NCI-H187 treated with DMSO at 0.1 percent for 48 hours (cell line): ENCODE measurements at places on chromosomes 5 and 9.

- DNase-seq: no peak
Measured at GRCh38 chr9:113709721-113710120, 166.4 kb upstream of the ZNF618 start.

- DNase-seq: no peak
Measured at GRCh38 chr5:103867857-103868598, 305.4 kb upstream of the NUDT12 start.

- DNase-seq: no peak
Measured at GRCh38 chr5:112717506-112718082, 20.1 kb upstream of the APC start.

- no peak for DNase-seq
Measured at GRCh38 chr9:127785933-127786772, at the start of gene CDK9. CDK9 (plus strand) TSS chr9:127786034; CDS start chr9:127786149, 115 bp downstream.

- DNase-seq: no peak
Measured at GRCh38 chr5:139806111-139806510, 10.5 kb downstream of the PSD2 start.
